ENCODE measurements at places on chromosomes 2 and 18.

DNA sequence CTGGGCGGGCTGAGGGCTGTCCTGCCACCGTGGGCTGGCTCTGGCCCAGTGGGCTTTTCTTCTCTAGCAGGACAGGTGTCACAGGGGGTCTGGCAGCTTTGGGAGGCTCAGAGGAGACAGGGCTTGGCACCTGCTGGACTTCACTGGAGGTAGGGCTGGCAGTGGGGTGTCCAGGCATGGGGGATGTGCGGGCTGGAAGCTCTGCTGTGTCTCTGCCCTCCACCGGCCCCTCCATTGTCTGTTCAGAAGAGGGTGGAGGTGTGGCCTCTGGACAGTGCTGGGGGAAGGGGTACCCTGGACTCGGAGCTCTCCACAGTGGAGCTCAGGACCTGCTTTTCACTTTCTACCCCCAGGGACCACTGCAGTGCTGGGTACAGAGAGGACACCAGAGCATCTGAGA, 9.2 kb downstream of the PTPRN start:
- no peak for DNase-seq

- DNase-seq = peak; percentile 97
These were observed 4.6 kb upstream of the ARID5A start for GRCh38 chr2:96531872-96532505.

- no peak for DNase-seq
These were observed 20.0 kb downstream of the SMC6 start for GRCh38 chr2:17733599-17733998.

GRCh38 chr2:232511336-232511890, 8.8 kb upstream of the PRSS56 start:
- DNase-seq = no peak

DNA sequence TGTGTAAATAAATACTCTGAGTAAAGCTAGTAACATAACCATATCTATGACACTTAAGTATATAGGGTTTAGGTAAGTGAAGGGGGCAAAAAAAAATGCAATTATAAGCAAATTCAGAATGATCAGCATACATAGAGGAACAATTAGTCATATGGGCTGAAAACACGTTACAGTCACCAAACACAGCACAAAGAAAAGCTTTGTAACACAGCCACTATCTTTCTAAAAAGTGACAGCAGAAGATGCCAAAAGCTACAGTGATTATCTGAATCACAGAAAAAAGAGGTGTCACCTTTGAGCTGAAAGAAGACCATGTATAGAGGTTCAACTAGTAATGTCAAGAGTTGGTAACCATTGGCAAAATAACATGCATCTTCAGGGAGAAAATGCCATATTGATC, 115.5 kb downstream of the ERBB4 start:
- DNase-seq = no peak

- DNase-seq = no peak
These were observed 22.2 kb upstream of the ETAA1 start for GRCh38 chr2:67374949-67375348.

GRCh38 chr18:11950824-11951223, 30.5 kb upstream of the IMPA2 start:
- no peak for DNase-seq

- no peak for DNase-seq
These were observed 56.7 kb upstream of the RAB6C start for GRCh38 chr2:129922571-129923264.

DNA sequence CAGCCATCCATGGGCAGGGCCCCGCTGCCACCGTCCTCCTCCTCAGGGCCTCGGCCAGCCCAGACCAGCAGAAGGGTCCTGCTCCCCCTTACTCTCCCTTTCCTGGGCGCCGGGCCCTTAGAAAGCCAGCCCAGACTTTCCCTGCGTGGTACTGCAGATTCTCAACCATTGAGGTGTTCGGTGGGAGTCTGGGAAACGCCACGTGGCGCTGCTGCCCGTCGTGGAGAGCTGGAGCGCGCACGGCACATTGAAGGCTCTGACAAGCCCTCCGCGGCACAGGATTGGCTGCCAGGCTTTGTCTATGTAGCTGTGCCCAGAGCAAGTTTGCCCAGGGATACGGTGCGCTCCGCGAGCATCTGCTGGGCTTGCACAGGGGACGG, 10.4 kb upstream of the KLHL30 start:
- DNase-seq = no peak

GRCh38 chr2:172930871-172931255, 144.8 kb upstream of the MAP3K20 start:
- no peak for DNase-seq

DNA sequence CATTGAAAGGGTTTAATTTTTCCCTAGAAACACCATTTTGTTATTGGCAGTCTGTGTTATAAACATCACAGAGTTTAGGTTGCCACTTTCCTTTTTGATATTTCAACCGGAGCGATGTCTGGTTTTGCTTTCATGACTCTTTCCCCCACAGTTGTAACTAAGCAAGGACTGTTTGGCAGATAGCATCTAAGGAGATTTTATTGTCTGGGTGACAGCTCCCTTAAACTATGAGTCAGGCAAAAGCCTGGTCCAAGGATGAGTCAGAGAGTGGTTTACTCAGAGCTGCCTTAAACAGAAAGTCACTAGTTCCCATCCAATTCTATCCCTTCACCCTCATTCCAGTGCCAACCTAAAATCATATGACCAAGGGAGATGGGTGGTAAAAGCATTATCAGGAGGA, 341.6 kb upstream of the VWC2L start:
- DNase-seq = peak; percentile 77

GRCh38 chr2:168453404-168453803, 2.7 kb upstream of the CERS6 start:
- DNase-seq = no peak

DNA sequence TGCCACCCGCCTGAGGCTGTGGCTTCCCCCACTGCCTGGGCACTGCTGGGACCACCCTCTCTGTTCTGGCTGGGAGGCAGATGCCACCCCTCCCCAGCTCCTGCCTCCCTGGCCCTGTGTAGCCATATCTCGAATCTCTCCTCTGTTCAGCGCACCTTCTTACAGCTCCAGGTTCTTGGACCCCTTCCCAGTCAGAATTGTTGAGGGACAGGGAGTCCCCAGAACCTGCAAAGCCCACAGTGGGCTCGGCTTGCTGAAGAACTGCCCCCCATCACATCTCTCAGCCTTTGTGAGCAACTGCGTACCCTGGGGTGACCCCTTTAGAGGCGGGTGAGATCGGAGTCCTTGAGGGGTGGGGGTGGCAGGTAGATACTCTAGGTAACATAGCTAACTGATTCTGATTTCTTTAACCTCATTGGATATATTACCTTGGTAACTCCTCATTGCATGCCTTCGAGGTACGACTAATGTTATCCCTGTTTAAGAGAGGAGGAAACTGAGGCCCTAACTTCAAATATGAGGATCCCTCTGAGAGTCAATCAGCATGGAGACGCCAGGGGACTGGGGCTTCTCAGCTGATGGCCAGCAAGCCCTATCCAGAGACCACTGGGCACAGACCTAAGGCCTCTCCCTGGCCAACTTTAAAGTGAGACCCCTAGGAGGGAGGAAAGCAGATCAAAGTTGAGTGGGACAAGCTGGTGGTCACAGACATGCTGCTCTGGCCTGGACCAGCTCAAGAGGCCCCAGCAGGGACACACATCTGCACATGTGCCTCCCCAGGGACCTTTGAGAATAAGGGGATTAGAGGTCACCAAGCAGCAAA, 101.3 kb downstream of the CAPN13 start:
- no peak for DNase-seq

DNA sequence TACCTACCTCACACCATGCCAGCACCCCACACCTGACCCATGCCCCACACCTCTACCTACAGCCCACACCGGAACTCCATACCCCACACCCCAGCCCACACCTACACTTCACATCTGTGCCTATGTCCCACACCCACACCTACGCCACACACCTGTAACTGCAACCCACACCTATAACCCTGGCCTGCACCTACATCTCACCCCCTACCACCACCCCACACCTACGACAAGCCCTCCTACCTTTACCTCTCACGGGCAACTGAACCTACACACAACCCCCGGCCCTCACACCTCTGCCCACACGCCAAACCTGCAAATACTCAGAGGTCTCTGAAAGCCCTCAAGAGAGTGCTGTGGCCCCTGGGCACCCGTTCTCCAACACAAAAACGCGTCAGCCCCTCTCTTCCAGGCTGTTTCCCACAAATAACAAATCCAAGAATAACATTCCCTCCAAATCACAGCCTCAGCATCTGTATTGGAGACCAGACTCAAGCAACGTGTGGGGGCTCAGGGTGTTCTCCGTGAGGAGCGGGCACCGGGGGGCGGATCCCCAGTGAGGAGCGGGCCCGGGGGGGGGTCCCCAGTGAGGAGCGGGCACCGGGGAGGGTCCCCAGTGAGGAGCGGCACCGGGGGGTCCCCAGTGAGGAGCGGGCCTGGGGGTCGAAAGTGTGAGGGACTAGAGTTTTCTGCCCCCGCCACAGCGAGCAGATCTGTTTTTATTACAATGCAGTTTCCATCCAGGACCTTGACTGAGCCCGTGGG, 33.4 kb downstream of the SLC66A2 start:
- DNase-seq = no peak

DNA sequence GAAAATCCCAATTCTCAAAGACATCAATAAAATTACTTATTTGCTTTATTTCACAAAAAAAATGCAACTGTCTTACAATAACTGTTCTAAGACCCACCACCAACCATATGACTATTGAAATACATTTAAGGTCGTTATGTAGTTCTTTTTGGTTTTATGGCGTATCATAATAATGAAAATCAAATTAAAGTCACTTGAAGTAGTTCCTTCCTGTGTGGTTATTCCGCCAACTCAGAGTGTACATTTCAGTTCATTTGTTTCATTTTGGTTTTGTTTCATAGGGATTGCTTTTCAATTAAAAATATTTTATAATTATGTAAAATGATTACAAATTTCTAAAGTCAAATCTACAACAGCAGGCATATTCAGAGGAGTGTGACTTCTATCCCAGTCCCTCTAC, 45.9 kb upstream of the AAK1 start:
- DNase-seq = no peak

DNA sequence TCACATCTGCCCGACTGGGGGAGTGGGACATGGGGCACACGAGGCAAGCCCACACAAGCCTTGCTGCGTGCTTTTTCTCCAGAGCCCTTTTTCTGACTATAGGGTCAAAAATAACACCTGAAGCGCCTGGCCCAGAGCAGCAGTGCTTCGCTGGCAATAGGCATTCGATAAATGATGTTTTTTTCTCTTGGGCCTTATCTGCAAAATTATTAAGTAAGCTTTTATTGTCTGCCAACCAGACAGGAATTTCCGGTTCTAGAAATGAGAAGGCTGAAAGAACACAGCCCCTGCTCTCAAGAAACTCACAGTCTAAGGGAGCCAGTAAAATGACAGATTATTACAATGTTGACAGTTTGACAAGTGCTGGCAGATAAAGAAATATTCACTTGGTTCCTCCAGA, 2.7 kb upstream of the TMBIM1 start:
- DNase-seq = no peak

- DNase-seq = no peak
These were observed 39.3 kb upstream of the SLC35G4 start for GRCh38 chr18:11570073-11570588.

DNA sequence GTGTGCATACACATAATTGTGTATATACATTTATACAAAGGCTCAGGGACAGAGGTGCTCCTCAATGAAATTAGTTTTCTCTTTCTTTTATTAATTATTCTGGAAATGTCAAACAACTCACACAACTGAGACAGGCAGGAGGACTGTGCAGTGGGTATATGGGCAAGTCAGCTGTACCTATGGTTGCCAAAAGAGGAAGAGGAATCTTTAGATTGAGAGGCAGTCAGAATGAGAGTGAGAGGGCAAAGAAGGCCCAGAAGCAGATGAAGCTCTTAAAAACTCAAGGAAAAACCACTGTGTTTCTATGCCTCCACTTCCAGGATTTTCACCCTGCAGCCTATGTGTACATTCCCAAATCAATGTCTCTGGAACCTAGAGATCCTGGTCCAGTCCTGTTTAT, 79.1 kb downstream of the CACNB4 start:
- no peak for DNase-seq

DNA sequence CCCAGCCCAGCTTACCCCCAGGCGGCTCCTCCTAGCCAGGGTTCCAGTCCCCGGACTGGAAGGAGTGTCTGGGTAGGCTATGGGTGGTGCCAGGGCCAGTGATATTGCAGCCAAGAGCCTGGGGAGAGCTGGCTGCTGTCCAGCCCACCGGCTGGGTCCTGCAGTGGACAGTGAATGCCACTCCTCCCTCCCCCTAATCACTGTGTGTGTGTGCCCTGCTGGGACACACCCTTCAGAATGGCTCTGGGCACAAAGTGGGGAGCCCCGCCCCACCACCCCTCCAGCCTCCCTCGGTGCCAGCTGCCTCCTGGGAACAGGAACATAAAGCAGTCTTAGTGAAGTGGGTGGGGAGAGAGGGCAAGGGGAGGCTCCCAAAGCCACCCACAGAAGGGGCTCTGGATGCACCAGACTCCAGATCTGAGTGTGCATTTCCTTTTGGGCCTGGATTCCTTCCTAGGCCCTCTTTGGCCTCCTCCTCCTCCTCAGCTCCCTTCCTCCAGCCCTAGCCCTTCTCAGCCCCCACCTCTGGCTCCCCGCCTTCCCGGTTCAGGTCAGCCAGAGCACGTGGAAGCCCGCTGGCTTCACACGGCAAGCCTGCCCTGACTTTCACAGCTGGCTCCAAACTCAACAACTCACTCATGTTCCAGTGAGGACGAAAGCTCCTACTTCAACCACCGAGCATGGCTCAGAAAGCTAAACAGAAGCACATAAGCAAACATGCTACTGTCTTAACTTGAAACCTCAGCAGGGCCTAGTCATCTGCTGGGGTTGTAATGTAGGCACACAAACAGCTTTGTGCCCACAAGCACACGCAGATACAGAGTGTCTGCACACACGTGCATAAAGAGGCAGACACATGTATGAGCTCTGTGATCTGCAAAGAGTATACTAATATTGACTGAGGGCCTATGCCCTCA, 209.2 kb upstream of the SMAD2 start:
- no peak for DNase-seq

GRCh38 chr18:27004056-27004829, 138.7 kb upstream of the AQP4 start:
- DNase-seq = no peak

GRCh38 chr2:63780518-63781155, 61.1 kb upstream of the UGP2 start:
- no peak for DNase-seq

DNA sequence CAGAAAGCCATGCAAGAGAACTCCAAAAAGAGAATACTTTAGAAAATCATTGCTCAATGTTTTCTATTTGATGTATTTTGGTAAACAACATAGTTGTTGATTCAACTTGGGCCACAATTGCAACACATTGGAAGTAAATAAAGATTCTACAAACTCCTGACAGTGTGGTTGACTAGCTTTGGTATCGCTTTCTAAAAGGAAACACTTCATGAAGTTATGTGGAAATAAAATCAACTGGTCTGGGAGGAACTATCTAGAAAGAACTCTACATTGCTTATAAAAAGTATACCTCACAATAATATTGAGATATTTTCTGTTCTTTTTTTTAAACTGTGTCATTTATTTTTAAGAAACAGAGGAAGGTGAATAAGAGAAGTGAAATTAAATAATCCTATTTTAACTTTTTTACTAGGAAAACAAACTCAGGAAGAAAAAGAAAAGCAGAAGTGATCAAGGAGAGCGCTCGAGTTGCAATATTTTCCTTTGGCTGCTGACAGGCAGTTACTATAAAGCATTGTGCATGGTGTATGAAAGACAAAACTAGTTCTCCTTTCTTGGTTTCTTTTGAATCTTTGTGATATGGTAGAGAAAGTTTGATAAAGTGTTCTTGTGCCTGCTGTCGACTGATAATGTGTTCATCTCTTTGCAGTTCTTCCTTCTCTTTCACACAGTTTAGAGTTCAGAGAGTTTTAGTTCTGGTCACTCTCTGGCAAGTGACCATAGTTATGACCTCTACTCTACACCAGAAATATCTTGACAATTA, 3.0 kb downstream of the DHRS9 start:
- no peak for DNase-seq

GRCh38 chr2:121211251-121211650, 73.8 kb downstream of the TFCP2L1 start:
- no peak for DNase-seq
